Left renal pelvis (tissue), 4 donors: ENCODE measurements at places on chromosomes 3 and 15. TPM values are rescaled to one million over a fixed set of nuclear protein-coding genes. Genes with fewer than 3 reads are reported as not detected.

REC114 gene
- not detected for polyA plus RNA-seq

ERC2 gene
- 5.3 TPM for polyA plus RNA-seq

DNA sequence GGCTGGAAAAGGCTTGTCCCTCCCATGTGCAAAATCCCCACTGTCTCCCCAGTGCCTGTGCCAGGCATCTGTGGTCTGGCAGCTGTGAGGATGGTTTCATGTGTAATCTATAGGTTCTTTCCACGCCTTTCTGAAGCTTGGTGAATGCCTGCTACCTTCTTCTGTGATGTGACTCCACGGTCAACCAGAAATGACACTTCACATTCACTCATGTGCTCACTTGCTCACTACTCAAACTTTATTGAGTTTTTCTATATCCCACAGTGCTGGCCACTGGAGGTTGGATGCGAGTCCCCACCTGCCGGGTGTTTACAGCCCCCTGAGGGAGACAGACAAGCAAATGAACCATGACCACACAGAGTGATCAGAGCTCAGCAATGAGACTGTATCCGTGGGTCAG lies 27.9 kb upstream of the TLE3 start:
- no peak for DNase-seq

GRCh38 chr3:126018995-126019394 lies 50.0 kb downstream of the ROPN1B start:
- DNase-seq = no peak

DNA sequence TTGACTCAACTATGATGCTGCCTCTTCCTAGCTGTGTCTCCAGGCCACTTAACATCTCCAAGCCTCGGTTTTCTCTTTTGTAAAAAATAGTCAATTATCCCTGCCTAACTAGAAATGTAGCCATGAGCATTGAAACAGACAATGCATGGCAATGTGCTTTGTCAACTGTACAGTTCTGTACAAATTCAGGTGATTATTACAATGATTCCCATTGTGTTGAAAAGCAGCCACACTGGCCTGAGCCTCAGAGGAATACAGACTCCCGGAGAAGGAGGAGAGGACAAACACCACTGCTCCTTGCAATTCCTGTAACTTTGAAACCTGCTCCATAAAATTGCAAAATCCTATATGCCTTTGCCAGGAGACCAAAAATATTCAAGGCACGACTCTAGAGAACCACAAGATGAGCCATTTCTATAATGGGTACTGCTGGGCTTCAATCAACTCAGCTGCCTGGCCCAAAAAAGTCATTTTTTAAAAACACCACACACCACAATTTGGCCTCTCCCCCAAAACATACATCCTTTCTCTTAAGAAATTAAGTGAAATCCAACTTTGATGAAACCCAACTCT lies 28.6 kb downstream of the DAPK2 start:
- DNase-seq = no peak
